ENCODE measurements at places on chromosomes 5 and 9.

DNA sequence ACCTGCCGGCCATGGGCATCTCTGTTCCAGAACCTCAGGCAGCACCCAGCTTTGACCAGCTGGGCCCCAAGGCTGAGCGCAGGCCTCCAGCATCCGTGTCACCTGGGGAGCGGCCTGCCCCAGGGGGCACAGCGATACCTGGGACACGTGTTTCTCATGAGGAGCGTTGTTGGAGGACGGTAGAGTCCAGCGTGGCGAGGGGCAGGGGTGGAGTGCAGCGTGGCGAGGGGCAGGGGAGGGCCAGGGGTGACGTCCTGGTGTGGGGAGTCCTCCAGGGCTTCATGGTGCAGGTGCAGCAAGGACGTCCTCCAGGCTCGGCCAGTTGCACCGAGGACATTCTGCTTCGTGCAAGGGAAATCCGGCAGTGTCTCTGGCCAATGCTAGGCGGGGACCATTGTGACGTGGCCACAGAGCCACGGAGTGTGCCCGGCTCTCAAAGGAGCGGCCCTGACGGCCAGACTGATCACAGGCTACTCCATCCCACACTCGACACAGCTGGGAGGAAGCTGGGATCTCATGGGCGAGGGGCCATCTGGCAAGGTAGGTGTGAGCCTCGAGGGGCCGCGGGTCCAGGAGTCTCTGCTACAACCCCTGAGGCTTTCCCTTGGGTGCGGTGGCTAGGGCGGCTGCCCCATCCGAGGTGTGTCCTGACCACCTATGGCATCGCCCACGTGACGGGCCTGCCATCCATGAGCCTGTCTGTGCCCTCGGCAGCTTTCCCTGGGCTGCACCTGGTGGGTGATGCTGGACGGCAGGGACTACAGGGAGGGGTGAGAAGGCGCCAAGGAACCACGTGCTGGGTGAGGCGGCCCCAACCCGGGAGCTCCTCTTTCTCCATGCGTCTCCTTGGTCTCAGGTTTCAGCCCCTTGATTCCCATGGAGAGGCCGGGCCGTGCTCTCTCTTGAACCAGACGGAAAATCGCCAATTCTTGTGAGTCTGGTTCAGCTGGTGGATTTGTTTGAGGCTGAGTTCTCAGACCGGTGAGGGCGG, 33.8 kb downstream of the SLC9A3 start:
- DNase-seq, result no peak

GRCh38 chr5:122311961-122312590, at the start of gene SNCAIP:
SNCAIP (plus strand) TSS chr5:122312237; CDS start chr5:122391135, 78,898 bp downstream.
- DNase-seq, result no peak

DNA sequence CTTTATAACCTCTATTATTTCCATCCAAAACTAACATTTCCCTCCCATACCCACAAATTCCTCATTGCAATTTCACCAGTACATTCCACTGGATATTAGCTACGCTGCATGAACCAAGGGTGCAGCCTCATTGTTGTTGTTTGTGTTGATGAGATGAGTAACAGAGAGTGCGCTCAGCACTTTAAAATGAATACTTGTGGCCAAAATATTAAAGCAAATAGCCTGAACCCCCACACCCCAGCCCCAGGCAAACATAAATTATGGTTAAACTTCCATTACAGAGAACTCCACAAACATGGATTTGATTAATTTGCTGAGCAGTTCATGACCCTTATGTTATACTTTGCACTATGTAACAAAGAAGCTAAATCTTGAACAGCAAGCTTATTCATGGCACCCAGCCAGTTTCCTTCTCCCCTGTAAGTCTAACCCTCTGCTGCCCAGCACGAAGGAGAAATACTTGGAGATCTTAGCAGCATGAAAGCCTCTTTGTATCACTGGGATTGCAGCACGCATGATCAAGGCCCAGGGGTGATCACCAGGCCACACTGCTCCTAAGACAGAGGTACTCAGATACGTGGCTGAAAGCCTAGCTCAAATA, 205.0 kb downstream of the DOCK8 start:
- no peak for DNase-seq

GRCh38 chr5:73382401-73382740, 66.2 kb downstream of the FOXD1 start:
- no peak for DNase-seq

- no peak for DNase-seq
These were observed 14.9 kb downstream of the COL5A1 start for GRCh38 chr9:134656334-134657006.

All from stimulated activated CD4-positive, alpha-beta T cell treated with anti-CD3 and anti-CD28 coated beads, Interleukin-1b, Interleukin-23, amount 100 ng/mL, for 4 hours (primary cell).